ENCODE measurements at places on chromosomes 11 and 22.

- DNase-seq, result no peak
Observed at GRCh38 chr11:57597461-57597915, at the start of gene SERPING1. TSS of gene SERPING1 (plus strand) at chr11:57597685. CDS start at chr11:57598271, 586 bp downstream.

DNA sequence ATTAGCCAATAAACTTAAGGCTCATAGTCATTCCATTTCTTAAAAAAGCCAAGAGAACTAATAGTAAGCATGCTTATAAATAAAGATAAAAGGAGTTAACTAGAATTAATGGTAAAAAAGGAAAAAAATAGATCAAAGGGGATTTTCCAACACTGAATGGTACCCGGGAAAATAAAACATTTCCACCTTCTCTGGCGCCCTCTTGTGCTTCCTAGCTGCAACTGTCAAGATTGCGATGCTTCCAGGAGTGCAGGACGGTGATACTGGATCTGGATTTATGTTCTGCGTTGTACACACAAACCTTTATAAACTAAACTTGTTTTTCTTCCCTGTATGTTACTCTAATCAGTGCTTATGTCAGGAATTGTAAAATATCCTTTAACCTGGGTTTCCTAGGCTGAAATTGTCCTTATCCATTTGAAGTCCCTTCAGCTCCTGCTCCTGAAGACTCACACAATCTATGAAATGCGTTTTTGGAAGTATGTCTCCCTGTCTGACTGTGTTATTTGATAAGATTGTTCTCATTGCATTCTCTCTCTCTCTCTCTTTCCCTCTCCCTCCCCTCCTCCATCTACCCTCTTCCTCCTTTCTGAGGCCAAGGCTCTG is 9.6 kb upstream of the HTATIP2 start:
- DNase-seq, result no peak

DNA sequence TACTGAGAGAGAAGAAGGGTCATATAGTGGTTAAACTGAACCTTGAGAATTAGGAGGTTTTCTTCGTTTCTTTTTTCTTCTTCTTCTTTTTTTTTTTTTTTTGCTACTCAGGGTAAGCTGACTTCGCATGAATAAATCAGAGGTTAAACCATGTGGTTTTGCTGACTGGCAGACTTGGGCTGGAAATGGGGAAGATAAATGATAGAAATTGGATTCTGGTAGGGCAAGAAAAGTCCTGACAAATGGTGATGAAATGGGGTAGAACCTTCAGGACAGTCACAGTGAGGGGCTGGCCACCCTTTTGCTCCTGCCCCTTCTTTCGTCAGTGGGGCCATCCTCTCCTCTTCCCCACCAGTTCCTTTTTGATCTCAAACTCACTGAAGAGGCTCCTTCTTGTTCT is 1.6 kb upstream of the SWAP70 start:
- DNase-seq, result no peak

- no peak for DNase-seq
Observed at GRCh38 chr11:43577566-43578264, 102.8 kb upstream of the HSD17B12 start.

GRCh38 chr11:6655790-6656583 is at the start of gene DCHS1:
TSS of gene DCHS1 (minus strand) at chr11:6655809. CDS start at chr11:6641613, 14,196 bp downstream.
- peak; percentile 18 for DNase-seq

DNA sequence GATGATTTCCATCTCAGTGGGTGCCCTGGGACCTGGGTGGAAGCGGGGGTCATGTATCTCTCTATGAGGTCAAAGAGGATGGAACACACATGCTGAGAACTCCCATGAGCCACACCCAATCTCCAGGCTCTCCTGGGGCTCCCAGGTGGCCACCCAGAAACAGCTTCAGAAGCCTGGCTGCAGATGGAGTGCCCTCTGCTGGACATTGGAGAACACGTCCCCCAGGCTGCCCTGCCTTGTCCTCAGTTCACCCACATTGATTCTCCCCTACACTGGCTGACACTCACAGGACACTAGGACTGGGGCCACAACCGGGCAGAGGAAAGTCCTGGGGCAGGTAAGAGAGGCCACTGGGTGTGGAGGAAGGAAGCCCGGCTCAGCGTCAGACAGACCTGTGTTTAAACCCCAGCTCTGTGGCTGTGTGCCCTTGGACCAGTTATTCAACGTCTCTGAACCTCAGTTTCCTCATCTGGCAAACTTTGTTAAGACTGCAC is 4.5 kb upstream of the NOL12 start:
- peak; percentile 62 for DNase-seq

DNA sequence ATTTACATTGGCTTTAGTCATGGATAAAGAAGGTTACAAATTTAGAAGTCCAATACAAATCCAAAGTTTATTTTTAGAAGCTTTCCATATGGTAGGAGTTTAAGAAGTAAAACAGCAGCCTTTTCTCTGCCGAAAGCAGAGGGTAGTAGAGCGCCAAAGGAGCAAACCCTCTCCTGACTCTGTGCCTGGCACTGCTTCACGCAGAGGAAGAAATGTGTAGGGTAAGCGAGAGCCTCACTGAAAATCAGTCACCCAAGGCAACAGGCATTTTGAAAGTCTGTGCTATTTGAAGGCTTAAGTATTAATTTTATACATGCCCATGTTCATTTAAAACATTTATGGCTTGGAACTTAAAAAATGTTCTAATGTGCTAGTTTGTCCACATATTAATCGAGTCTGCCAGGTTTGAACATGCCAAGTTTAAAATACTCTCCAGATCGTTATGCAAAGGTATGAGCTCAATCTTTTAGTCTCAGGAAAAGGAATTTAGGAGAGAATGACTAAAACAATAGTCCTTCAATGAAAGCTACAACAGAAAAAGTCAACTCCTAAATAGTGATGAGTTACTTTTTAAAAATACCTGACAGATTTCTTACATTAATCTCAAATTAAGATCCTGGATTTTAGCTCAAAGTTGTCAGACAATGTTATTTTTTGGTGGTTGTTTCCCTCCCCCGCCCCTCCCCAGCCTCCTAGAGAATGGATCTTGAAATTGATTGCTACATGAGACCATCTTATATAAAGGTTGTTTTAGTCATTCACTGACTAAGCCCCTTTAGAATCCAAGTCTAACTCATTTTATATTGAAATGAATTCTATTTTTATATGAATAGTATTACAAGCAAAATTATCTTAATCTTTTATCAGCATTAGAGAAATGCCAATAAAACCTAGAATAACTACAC is 38.7 kb downstream of the MRTFA start:
- DNase-seq, result no peak

DNA sequence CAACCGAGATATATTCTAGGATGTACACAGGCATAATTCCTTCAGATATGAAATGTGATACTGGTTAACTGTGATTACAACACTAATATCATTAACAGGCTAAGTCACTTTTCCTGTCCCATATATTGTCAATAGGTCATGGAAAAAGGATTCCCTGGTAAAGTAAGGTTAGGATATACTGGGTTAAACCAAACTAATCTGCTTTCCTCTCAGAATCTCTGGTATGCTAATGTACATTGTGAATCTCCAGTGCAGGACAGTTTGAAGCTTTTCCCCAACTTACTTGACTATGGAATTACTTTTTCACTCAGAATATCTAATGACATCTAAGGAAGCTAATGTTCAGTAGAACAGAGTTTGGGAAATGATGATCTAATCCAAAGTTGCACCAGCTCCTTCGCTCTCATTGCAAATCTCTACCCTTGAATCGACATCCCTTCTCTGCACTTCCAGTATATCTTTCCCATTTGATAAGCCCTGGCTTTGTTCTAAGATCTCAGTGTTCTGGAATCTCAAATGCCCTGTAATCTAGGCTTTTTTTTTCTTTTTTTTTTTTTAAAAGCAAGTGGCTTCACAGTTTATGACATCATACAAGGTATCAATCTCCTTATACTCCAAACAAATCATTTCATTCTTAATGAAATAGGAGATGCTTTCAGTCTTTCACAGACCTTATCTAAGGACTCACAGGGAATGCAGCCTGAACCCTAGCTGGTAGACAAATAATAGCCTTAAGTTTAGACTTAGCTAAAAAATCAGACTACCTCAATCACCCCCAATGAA is 43.8 kb downstream of the COPB1 start:
- no peak for DNase-seq

DNA sequence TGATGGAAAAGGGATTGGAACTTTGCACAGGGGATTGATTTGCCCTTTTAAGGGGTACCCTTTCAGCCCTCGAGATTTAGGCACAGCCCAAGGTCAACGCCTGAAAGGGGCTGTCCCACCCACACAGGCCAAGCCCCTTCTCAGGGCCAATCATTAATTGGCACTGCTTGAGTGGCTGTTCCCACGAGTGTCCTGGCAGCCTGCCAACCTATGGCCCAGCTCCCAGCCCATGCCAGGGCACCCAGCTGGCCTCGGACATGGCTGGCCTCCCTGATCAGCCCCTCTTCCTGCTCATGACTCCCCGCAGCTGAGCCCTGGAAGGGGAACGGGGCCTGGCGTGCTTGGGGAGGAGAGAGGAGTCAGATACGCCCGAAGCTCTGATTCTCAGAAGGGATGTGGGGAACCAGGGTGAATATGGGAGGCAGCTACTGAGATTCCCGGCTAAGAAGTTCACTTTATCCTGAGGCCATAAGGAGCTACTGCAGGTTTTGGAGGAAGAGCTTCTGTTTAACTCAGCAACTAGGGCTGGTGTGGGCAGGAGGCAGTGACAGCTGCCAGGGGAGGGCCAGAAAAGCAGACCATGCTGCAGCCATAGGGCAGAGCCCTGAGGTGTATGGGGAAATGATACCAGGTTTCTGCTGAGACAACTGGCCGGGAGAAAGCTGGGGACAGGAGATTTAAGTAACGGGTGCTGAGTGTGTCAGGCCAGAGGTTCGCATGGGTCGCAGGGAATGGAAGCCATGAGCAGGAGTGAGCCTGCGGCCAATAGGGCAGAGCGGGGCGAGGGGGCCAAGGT is 30.0 kb downstream of the WNT7B start:
- no peak for DNase-seq

DNA sequence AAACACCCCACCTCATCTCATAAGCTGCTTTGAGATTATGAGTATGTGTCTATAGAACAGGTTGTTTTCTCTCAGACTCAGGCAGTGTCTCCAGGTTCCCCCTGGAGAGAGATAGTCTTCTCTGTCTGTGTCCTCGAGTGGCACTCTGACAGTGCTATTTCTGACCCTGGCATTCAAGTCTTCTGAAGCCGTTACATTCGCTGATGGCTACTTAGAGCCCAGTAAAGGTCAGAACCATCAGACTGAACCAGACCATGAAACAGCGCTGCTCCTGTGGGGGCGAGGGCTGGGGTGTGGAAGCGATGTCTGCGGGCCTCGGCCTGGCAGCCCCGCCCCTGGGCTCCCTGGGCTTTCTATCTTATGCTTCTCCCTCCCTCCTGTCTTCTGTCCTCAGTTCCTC is 23.5 kb downstream of the SHISA8 start:
- no peak for DNase-seq

DNA sequence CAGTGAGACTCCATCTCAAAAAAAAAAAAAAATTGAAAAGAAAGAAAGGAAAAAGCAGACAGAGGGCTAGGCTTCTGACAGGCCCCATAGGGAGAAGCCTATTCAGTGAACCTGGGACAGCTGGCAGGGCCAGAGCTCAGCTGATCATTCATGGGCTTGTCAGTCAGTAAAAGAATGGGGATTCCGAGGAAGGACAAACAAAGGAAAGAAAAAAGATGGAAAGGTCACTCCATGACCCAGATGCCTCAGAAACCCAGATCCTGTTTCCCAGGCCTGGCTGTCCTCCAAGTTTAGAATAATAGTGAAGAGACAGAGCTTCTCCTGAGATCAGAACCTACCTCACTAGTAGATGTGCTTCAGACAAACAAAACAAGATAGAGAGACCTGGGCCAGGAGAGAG is 34.3 kb upstream of the ASPHD2 start:
- no peak for DNase-seq

GRCh38 chr11:23555085-23555484 is 694.8 kb upstream of the CCDC179 start:
- DNase-seq, result no peak

- DNase-seq, result no peak
Observed at GRCh38 chr11:78207532-78208256, 19.0 kb downstream of the USP35 start.

- no peak for DNase-seq
Observed at GRCh38 chr22:27250418-27250817, 551.1 kb downstream of the MN1 start.

GRCh38 chr11:74755395-74755995 is 6.8 kb downstream of the RNF169 start:
- DNase-seq, result no peak

DNA sequence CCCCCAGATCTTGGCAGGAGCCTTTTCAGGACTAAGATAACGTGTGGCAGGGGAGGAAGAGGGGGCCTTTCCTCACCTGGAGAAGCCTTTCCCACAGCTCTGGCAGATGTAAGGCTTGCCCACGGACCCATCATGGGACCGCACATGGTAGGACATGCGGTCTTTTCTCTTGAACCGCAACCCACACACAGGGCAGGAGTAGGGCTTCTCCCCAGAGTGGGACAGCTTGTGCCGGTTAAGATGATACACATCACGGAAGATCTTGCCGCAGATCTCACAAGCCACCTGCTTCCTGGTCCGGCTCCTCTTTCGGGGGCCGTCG is 1.9 kb downstream of the PATZ1 start:
- peak; percentile 7 for DNase-seq

- no peak for DNase-seq
Observed at GRCh38 chr11:82874646-82875523, 25.3 kb downstream of the PRCP start.

- DNase-seq, result no peak
Observed at GRCh38 chr11:47415949-47416472, 7.6 kb downstream of the SLC39A13 start.

DNA sequence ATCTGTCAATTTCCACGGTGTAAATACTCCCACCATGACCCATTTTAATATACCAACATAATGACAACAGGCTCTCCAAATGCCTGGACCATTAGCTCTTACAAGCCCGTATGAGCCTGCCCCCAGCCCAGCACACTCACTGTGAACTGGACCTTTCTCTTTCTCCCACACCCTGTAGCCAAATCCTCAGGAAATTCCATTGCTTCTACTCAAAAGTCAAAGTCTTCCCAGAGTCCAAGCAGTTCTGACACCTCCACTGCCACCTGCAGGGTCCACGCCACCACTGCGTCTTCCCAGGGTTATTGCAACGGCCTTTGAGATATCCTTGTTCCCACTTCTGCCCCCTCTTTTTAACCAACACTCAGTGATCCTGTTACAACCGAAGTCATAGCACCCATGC is 110.1 kb upstream of the ASPHD2 start:
- DNase-seq, result no peak

GRCh38 chr22:32850591-32851517 is 49.3 kb downstream of the TIMP3 start:
- no peak for DNase-seq

- no peak for DNase-seq
Observed at GRCh38 chr11:70435765-70436500, 37.6 kb downstream of the CTTN start.
